ENCODE measurements at places on chromosomes 1 and 21. TPM values are rescaled to one million over a fixed set of nuclear protein-coding genes. Genes with fewer than 3 reads are reported as not detected.

Gene CLCA4
- total RNA-seq = not detected

DNA sequence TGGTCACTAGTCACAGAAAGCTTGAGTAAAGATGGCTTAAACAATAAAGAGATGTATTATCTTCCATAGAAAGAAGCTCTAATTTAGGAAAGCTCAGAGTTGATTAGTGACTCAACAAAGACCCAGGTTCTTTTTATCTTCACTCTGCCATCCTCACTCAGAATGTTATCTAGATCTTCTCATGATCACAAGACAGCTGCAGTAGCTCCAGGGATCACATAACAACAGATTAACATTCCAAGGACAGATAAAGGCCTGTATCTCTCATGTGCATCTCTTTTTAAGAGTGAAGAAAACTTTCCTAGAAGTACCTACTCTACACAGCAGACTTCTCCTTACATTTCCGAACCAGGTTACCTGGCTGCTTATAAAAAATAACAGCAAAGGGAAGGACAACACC is 368.7 kb upstream of the PROX1 start:
- H3K4me1 ChIP-seq = no peaks in the 10 kb centered on the region
- DNase-seq = no peak
- no peak overlapping the region for H3K4me3 ChIP-seq
- H3K27ac ChIP-seq = no peak overlapping the region
- no peaks in the 10 kb centered on the region for H3K27me3 ChIP-seq

Gene SPRR2D
- total RNA-seq = not detected

Gene RIPPLY3
- not detected for total RNA-seq

DNA sequence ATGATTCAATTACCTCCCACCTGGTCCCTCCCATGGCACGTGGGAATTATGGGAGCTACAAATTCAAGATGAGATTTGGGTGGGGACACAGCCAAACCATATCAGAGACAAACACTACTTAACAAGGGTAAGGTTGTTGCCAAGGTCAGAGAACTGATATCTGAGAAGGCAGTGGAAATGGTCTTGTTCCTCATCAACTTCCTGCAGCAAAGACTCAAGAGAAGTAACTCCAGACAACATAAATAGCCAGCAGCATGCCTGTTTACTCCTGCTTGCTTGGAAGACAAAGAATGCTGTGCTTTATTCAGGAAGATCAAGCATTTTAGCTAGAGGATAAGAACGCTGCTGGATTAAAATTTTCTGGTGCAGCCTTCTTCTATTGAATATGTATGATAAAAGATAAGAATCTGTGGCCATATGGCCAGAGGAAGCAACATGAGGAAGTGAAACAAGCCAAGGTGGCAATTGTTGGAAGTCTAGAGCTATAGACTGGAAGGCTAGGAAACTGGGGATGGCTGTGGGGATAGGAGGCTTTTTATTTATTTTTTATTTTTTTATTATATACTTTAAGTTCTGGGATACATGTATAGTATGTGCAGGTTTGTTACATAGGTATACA is 36.4 kb downstream of the DDAH1 start:
- no peak overlapping the region for H3K27ac ChIP-seq
- H3K36me3 ChIP-seq = no peaks in the 10 kb centered on the region
- no peak overlapping the region for H3K4me3 ChIP-seq
- H3K27me3 ChIP-seq = no peaks in the 10 kb centered on the region
- no peaks in the 10 kb centered on the region for H3K4me1 ChIP-seq

DNA sequence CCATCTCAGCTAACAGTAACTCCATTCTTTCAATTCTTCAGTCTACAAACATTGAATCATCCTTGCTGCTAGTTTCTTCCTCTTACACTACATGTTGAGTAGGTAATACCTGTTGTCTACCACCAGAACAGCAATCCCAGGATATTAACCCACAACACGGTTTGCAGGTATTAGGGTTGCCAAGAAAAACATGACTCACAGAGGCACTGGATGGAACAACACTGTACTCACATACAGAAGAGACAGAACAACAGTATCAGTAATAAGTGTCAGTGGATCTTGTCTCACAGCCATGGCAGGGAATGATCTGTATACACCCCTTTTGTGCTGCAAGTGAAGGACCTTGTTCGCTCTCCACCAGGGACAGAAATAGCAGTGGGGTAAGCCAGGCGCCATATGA is 212.1 kb downstream of the GPR52 start:
- H3K27ac ChIP-seq = peak overlapping the region; percentile 36
- no peaks in the 10 kb centered on the region for H3K27me3 ChIP-seq

DNA sequence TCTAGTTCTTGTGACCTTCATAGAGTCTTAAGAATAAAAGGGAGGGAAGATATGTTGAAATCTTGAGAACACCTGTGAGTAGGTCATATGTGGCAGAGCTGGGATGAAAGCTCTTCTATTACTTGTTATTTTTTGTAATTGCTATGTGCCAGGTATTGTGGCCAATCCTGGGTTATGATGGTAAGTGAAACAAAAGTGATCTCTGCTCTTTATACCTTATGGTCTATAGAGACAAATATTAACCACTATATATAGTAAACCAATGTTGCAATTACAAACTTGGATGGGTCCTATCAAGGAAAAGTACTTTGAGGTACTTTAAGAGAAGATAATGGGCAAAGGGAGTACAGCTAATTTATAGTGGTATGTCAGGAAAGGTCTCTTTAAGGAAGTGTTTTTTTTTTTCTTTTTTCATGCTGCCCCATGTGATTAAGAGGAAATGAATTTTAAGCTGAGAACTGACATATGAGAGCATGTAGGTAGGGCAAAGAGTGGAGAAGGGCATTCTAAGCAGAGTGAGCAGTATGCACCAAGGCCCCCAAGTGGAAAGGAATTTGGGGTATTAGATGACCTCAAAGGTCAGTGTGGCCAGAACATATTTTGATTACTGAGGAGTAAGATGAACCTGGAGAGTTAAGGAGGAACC is 43.3 kb downstream of the POU2F1 start:
- H3K36me3 ChIP-seq = no peaks in the 10 kb centered on the region
- no peak for DNase-seq
- H3K27me3 ChIP-seq = no peaks in the 10 kb centered on the region
- no peak overlapping the region for H3K4me3 ChIP-seq

Gene KRTAP21-2
- total RNA-seq = not detected

DNA sequence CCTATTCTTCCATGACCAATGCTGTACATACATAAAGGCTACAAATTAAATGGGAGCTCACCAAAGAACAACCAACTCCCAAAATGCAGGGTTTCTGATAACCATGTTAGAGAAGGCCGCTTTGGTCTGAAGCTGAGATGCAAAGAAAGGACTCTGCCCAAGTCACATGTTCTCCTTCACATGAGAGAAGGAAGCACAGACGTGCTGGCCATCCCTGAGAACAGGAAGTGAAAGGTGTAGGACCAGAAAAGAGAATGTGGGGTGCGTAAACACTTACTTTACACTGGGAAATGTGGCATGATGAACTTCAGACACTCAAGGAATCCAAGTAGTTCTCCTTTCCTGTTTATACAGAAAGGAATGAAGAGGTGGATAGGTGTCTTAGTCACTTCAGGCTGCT is 31.7 kb upstream of the TADA1 start:
- DNase-seq = no peak
- no peaks in the 10 kb centered on the region for H3K36me3 ChIP-seq
- H3K27me3 ChIP-seq = no peaks in the 10 kb centered on the region
- H3K27ac ChIP-seq = no peak overlapping the region

Gene AJAP1
- total RNA-seq = 0.12 TPM

GRCh38 chr1:175629318-175629694 is 114.1 kb downstream of the TNR start:
- no peak overlapping the region for H3K4me3 ChIP-seq
- H3K27ac ChIP-seq = no peak overlapping the region
- no peaks in the 10 kb centered on the region for H3K36me3 ChIP-seq
- H3K4me1 ChIP-seq = no peaks in the 10 kb centered on the region
- DNase-seq = no peak

- no peaks in the 10 kb centered on the region for H3K27me3 ChIP-seq
- H3K4me3 ChIP-seq = no peak overlapping the region
- DNase-seq = no peak
- no peak overlapping the region for H3K27ac ChIP-seq
- H3K36me3 ChIP-seq = no peaks in the 10 kb centered on the region
Observed at GRCh38 chr21:18705971-18706370, 302.4 kb upstream of the TMPRSS15 start.

Gene OPTC
- total RNA-seq = not detected

- no peaks in the 10 kb centered on the region for H3K36me3 ChIP-seq
- H3K27me3 ChIP-seq = no peaks in the 10 kb centered on the region
- H3K4me1 ChIP-seq = no peaks in the 10 kb centered on the region
- no peak overlapping the region for H3K27ac ChIP-seq
- DNase-seq = no peak
Observed at GRCh38 chr21:15793550-15794235, 63.9 kb downstream of the USP25 start.

DNA sequence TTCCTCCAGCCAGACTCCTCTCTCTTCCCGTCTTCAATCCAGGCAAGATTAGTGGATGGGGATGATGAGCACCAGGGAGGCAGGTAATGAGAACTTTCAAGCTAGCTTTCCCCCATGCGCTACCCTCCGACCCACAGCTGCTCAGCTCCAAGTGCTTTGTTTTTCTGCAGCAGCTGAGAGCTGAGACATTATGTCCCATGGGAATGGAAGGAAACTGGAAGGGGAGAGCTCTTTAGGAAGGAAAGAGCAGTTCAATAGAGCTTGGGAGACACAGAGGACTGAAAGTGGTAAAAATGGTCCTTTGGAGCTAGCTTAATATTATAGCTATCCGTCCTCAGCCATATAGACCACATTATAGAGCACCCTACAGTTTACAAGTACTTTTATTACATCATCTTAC is 39.8 kb downstream of the RAB3B start:
- no peaks in the 10 kb centered on the region for H3K4me1 ChIP-seq
- no peaks in the 10 kb centered on the region for H3K36me3 ChIP-seq
- no peak overlapping the region for H3K27ac ChIP-seq
- DNase-seq = no peak

Gene HPCAL4
- 0.27 TPM for total RNA-seq

Gene LMX1A
- not detected for total RNA-seq

DNA sequence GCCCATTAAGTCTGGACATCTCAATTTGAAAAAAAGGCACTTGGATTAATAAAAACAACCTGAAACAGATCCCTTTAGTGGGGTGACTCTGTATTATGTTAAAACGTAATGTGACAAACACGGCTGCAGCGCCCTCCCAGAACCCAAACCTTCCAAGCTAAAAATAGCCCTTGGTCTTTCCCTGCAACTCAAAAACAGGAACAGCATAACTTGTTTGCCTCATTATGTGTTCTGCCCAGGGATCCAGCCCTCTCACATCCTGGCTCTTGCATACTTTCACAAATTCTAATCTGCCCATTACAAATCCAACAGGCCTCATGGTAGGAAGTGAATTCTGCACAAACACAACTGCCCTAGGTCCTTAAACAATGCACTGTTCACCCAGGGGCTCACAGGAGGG is 94.7 kb upstream of the GADD45A start:
- no peaks in the 10 kb centered on the region for H3K27me3 ChIP-seq
- peaks cover 40% of the 10 kb centered on the region for H3K4me1 ChIP-seq
- DNase-seq = peak; percentile 61
- no peaks in the 10 kb centered on the region for H3K36me3 ChIP-seq
- peak overlapping the region; percentile 77 for H3K27ac ChIP-seq

DNA sequence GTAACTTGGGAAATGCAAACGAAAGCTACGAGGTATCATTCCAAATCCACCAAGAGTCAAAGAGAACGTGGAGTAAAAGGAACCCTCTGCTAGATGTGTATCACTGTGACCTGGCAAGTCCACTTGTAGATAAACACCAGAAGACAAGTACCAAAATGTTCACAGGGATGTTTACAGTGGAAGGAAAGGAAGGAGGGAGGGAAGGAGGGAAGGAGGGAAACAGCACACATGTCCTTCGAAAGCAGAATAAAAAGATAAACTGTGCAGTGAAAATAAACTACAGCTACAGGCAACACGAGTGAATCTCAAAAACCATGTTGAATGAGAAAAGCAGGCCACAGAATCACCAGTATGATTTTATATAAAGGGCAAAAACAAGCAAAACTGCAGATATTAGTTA is 59.9 kb downstream of the TP53BP2 start:
- H3K4me1 ChIP-seq = no peaks in the 10 kb centered on the region
- H3K27ac ChIP-seq = no peak overlapping the region
- DNase-seq = no peak
- H3K27me3 ChIP-seq = no peaks in the 10 kb centered on the region
- peaks cover 65% of the 10 kb centered on the region for H3K36me3 ChIP-seq

- DNase-seq = peak; percentile 20
- no peaks in the 10 kb centered on the region for H3K4me1 ChIP-seq
- peaks cover 9% of the 10 kb centered on the region for H3K27me3 ChIP-seq
- H3K4me3 ChIP-seq = no peak overlapping the region
- no peaks in the 10 kb centered on the region for H3K36me3 ChIP-seq
Observed at GRCh38 chr1:12078938-12079861, 16.1 kb downstream of the TNFRSF8 start.

Gene TBX15
- 0.56 TPM for total RNA-seq

Gene MFAP2
- total RNA-seq = 2.2 TPM

DNA sequence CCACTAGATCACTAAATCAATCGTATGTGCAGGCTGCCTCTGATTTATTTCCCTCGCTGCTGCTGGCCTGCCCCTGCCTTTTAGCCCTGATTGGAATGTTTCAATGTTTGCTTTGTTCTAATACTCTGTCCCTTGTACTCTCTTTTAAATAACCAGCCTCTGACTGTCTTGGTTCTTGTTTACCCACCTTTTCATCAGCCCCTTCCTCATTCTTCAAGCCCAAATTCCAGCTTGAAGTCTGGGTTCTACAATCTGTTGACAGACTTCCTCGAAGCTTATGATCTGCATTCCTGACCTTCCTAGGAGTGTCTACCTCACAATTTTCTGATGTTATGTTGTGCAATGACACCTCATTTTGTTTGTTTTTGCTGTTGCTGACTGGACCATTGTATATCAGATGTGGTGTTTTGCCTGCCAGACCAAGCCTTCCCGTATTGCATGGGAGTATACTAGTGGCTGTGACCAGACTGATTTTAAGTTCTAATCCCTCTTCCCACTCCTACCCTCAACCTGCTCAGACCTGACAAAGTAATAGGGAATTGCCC is 46.6 kb upstream of the APOBEC4 start:
- H3K4me3 ChIP-seq = no peak overlapping the region
- H3K36me3 ChIP-seq = no peaks in the 10 kb centered on the region
- DNase-seq = no peak

GRCh38 chr1:59383963-59384362 is 87.1 kb downstream of the FGGY start:
- H3K4me3 ChIP-seq = no peak overlapping the region
- H3K36me3 ChIP-seq = no peaks in the 10 kb centered on the region
- no peaks in the 10 kb centered on the region for H3K27me3 ChIP-seq
- no peak overlapping the region for H3K27ac ChIP-seq
